Activated CD8-positive, alpha-beta T cell treated with anti-CD3 and anti-CD28 coated beads for 36 hours (primary cell): ENCODE measurements at places on chromosomes 5 and 9. TPM values are rescaled to one million over a fixed set of nuclear protein-coding genes. Genes with fewer than 3 reads are reported as not detected.

DNA sequence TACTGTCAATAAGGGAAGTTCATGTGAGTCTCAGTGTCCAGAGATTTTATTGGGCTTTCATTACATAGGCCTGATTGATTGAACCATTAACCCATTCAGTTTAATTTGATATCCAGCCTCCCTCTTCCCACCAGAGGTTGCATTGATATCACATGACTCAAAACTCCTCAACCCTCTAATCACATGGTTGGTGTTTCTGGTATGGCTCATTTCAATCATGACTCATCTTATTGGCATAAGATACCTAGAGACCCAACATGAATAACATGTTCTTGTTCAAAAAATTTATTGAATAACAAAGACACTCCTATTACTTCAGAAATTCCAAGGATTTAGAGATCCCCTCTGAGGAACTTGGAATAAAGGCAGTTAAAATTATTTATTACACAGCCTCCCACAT is 982.2 kb downstream of the TLE1 start:
- no peak for DNase-seq
- H3K27ac ChIP-seq: no peak overlapping the region
- no peak overlapping the region for H3K4me3 ChIP-seq
- no peaks in the 10 kb centered on the region for H3K27me3 ChIP-seq
- H3K4me1 ChIP-seq: no peaks in the 10 kb centered on the region
- no peaks in the 10 kb centered on the region for H3K36me3 ChIP-seq

GRCh38 chr5:39451276-39451941 is 26.6 kb upstream of the DAB2 start:
- no peak for DNase-seq
- H3K4me3 ChIP-seq: no peak overlapping the region
- H3K4me1 ChIP-seq: no peaks in the 10 kb centered on the region
- H3K27me3 ChIP-seq: peaks cover 8% of the 10 kb centered on the region

BRIX1 gene
- 78.8 TPM for total RNA-seq

ADAM19 gene
- total RNA-seq: 12.9 TPM
